ENCODE measurements at places on chromosomes 6 and 20.

GRCh38 chr20:58551631-58552030 lies 36.4 kb upstream of the APCDD1L start:
- no peak for DNase-seq

DNA sequence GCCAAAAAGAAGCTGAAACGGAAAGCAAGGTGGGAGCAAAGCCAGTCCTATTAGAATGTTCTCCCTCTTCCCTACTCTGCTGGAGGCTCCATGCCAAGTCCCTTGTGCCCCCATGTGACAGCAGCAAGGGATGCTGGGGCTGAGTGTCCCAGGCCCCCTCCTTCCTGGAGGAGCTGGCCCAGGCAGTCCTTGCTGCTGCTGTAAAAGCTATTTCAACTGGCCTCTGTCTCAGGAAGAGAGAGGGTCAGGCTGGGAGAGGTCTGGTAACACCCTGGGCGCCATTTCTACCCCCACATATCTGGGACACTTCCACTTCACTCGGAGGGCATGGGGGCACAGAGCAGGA lies 25.0 kb downstream of the TTBK1 start:
- DNase-seq, result no peak

DNA sequence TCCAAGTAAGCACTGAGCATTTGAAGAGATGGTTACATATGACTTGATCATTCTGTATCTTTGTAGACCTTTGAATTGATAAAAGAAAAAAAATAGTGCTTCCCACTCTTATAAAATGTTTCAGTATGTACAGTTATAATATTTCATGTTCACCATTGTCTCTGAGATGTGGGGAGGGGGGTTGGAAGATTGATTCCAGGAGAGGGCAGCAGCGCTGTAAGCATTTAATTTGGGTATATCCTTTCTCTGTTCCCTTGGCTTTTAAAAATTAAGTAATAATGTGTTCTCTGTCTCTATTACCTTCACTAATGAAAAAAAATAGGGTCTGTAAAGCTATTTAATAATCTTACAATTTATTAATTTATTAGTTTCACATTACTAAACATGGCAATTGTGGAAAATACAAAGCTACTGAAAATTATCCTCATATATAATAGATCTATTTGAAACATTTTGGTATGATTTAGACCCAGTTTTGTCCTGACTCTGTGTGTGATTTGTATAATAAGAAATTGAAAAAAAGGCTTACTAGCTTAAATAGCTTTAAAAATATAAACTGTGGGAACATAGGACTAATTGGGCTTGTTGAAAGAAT lies 341.2 kb downstream of the CDKAL1 start:
- DNase-seq, result peak; percentile 75

- no peak for DNase-seq
These were observed 133.4 kb downstream of the BANF2 start for GRCh38 chr20:17833036-17833674.

DNA sequence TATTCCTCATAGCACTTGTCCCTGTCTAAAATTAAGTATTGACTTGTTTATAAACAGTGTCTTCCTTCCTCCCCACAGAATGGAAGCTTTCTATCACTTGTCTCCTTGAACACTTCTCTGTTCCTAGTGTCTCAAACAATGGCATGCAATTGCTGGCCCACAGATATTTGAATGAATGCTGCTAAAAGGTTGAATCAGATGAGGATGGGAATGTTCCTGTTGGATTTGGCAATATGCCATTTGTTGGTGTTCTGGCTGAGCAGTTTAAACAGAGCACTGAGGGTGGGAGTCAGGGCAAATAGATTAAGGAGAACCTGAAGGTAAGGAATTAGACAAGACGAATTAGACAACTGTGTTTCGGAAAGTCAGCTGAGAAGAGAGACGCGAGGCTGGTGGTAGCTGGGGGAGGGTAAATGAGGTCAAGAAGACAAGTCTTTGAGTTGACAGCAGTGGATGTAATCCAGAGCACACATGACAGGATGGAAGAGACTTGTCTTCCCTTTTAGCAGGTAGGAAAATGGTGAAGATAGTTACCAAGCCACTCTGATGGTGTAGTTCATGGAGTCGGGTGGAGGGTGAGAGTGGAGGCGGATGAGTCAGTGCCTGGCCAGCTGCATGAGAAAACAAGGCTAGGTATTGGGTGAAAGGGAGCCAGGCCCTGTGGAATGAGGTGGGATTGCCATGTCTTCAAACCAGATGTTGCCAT lies 58.3 kb upstream of the GNRH2 start:
- peak; percentile 12 for DNase-seq

DNA sequence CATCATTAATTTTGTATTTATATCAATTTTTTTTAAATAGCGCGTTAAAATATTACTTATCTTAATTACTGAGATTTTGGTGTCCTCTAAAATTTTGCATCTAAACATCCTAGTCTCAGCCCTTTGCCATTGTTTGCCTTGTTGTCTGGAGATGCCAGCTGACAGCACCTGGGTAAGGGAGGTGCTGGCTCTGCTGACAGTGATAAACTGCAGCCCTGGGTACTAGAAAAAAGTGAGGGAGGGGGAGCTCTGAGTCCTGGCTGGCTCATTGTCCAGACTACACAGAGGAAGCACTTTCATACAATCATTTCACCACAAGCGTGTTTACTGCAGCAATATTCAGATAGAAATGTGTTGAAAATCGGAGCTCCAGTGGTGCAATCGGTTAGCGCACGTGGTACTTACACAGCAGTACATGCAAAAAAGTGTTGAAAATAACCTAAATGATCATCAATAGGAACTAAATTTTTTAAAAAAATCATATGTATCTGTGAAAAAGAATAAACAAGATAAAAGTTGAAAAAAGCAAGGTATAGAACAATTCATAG lies 18.5 kb upstream of the UBR2 start:
- DNase-seq, result no peak

DNA sequence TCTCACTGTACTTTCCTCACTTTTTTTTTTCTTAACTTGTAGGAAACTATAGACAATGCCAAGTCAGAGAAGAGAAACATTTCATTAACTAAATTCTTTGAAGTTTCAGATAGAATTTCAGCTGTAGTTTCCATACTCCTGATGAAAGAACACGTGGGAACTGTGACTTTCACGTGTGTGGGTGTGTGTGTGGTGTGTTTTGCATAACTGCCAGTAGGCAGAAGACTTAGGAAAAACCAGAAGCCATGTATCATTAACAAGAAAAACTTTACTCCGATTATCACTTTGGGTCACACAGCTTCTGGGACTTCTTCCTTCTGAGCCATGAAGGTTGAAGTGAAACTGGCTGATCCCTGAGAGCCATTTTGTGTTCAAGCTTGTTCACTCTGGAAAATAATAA lies 483.3 kb downstream of the TFAP2B start:
- DNase-seq, result no peak

DNA sequence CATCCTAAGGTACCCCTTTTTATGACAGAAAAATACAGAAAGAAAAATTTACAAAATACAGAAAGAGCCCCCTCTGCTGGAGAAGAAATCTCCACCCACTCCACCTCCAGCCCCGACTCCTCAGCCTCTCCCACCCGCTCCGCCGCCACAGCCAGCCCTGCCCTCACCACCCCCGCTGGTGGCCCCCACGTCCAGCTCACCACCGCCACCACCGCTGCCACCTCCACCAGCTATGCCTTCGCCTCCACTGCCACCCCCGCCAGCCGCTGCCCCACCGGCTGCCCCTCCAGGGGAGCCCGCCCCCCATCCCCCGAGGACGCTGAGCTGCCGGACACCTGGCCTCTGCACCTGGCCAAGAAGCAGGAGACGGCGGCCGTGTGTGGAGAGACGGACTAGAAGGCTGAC lies 17.7 kb downstream of the WFDC2 start:
- peak; percentile 10 for DNase-seq
